ENCODE measurements at places on chromosomes 11 and 22.

DNA sequence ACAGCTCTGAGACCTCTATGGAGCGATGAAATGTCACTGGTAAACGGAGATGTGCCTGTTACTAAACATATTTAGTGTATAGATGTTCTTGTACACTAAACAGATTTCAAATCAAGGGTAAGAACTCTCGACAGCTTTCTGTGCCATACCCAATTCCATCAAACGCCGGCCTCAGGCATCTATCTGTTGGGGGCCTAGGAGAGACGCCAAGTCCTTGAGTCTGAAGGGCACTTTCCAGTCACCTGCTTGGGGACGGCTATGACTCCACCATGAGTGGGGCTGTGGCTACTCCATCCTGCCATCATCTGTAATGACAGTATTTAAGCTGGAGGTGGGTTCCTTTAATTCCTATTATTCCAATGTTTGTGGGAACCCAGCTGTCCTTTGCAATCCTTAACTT, 87.8 kb downstream of the SHANK2 start:
- no peak for DNase-seq

- no peak for DNase-seq
Observed at GRCh38 chr11:13970986-13971385, 8.5 kb downstream of the SPON1 start.

- DNase-seq = no peak
Observed at GRCh38 chr11:8822469-8822868, 88.5 kb upstream of the AKIP1 start.

- no peak for DNase-seq
Observed at GRCh38 chr22:32788904-32789624, 12.4 kb upstream of the TIMP3 start.

GRCh38 chr11:126843096-126843495, 157.5 kb downstream of the KIRREL3 start:
- DNase-seq = no peak

- no peak for DNase-seq
Observed at GRCh38 chr11:120739780-120740179, 228.2 kb downstream of the GRIK4 start.

DNA sequence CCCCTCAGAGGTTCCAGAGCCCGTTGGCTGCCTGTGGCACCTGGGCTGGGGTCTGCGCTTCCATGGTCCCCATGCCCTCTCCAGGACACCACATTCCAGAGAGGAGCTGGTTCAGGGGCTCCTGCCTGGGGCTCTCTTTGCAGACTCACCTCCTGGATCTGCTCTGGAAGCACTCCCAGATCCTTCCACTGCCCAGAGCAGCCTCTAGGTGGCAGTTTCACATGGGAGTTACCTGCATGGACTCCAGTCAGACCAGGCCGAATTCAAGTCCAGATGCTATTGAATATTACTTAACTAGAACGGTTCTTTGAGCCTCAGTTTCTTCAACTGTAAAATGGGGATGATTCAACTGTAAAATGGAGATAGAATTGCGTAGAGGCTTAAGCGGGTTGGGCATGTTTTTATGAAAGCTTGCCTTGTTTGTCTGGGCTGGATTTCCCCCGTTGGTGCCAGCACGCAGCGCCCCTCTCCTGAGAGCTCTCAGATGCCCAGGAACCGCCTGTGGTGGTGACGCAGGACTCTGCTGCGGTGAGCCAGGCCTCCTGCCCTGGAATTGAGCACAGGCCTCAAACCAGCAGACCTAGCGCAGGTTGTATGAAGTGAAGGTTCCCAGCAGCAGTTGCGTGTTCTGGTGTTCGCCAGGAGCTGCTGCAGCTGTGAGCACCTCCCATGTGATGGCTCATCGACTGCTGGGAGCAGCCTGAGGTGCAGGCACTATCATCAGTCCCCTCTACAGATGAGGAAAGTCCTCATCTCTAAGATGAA, 44.2 kb downstream of the LMO1 start:
- peak; percentile 13 for DNase-seq

GRCh38 chr11:134438542-134439537, 26.8 kb upstream of the B3GAT1 start:
- no peak for DNase-seq

GRCh38 chr11:5257296-5257695, 2.7 kb upstream of the HBG2 start:
- DNase-seq = no peak

GRCh38 chr11:86143087-86144030, 74.5 kb upstream of the PICALM start:
- DNase-seq = peak; percentile 26

DNA sequence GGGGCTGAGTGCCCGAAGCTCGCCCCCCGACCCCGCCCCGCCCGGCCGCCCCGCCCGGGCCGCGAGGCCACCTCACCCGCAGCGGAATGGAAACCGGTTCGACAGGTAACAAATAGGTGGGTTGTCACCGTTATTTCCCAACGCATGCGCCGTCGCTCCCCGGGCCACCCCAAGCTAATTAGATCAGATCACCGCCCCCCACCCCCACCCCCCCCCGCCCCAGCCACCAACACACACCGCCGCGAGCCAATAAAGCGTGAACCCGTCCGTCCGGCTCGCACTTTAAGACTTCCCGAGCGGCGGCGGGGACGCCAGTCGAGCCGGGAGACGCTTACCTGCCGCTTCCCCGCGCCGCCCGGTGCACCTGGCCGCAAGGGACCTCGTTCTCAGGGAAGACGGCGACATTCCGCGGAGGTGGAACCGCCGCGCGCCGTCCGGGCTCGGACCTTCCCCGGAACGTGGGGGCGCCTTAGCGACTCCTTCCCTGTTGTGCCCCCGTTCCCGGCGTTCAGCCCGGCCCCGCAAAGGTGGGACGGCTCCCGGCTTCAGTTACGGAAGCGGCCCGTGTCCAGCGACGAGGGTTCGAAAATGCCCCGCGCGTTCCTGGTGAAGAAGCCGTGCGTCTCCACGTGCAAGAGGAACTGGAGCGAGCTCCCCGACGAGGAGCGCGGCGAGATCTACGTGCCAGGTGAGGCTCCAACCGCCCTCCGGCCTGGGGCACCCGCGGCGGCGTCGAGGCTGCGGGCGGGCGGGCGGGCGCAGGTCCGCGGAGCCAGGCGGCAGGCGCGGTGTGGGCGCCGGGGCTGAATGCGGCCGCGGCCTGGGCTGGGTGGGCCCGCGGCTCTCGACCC, at the start of gene OVOL1:
TSS of gene OVOL1 (plus strand) at position 278 of the 851 bp plus-strand sequence. CDS start at position 589, 311 bp downstream.
- peak; percentile 40 for DNase-seq

GRCh38 chr22:36767035-36767775, 8.7 kb downstream of the IFT27 start:
- no peak for DNase-seq

GRCh38 chr22:27213766-27214581, 556.6 kb downstream of the MIAT start:
- no peak for DNase-seq

GRCh38 chr22:47030143-47030661, 267.8 kb downstream of the TBC1D22A start:
- DNase-seq = no peak

GRCh38 chr11:1733716-1734640, 16.4 kb downstream of the IFITM10 start:
- no peak for DNase-seq

DNA sequence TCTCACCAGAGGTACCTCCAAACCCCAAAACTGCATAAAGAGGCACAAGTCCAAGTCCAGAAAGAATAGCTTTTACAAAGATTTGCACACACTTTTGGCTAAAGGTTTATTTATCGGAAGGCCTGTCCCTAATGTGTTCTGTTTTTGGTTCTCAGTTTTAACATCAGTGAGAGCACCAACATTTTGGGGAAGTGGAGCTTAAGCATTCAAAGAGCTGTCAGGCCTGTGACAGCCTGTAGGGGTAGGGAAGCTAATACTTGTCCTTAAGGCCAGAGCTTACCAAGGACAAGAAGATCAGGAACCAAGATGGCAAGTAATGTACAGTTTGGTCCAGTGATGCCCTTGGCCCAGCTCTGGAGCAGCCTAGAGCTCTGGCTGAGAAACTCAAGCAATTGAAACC, 38.9 kb upstream of the SCUBE2 start:
- DNase-seq = no peak

DNA sequence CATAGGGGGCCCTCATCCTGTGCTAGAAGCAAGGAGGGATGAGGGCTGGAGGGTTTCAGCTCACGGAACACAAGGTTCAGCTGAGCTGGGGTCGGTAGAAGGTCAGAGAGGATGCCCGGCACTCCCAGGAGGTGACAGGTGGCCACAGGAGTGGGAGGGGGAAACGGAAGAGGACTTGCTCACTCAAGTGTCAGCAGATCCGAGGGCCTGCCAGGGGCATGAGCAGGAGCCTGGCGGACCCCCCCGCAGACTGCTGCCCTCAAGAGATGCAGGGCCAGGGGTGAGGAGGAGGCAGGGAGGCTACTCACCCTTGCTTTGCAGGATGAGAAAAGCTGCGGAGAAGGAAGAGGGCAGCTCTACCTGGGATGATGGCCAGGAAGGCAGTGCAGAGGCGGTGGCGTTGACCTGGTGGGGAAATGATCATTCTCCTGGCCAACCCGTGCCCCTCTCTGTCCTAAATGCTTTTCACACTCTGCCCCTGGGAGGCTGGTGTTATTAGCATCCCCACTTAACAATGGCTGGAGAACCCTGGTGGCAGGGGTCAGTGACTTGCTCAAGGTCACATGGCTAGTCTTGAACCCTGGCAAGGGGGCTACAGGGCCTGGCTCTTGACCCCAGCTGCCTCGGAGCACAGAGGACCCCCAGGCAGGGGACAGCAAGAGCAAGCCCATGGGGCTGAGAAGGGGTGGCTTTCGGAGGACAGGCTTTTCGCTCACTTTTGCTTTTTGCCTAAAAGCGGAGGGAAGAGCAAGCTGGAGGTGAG, 30.1 kb upstream of the CSNK1E start:
- DNase-seq = no peak

DNA sequence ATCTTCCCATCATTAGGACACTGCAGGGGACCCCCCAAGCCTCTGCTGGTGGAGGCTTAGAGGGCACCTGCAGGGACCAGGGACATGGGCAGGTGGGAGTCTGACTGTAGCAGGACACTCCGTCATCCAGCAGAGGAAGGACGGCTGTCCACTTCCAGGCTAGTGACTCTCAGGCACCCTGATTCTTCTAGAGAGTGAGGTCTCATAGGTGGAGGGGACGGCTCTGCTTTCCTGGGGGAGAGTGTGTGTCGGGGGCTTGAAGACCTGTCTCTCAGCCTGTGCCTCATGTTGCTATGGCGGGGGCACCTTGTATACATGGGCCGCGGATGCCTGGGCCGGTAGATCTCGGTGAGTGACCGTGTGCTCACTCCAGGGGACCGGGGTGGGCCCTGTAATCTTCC, 1116.6 kb downstream of the BRD1 start:
- DNase-seq = no peak

- no peak for DNase-seq
Observed at GRCh38 chr22:32076761-32077084, 33.7 kb downstream of the SLC5A1 start.

DNA sequence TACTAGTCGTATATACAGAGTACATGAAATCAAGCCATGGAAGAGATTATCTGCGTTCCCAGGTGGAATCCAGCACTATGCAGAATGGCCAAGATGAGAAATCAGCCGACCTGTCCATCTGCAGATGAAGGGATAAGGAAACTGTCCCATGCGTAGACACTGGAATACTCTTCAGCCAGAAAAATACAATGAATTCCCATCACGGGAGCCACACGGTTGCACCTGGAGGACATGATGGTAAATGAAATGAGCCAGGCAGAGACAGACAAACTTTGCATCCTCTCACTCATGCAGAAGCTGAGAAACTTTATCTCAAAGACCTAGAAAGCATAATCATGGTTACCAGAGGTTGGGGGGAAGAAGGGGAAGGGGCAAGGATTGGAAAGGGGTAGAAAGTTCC, 111.9 kb upstream of the TOP3B start:
- DNase-seq = no peak

DNA sequence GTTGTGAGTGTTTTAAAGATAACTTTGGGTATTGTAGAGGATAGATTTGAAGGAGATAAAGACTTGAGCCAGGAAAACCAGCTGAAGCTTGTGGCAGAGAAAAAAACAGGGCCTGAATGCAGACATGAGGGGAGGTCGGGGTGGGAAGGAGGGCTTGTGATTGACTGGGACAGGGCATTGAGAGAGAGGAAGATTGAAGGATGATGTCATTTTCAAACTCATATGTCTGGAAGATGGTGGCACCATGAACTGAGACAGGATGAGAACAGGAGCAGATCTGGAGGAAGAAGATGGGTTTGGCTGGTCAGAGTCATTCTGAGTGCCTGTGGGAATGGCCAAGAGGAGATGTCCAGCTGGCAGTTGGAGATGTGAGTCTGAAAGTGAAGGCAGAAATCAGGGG, 14.7 kb downstream of the CSNK2A3 start:
- no peak for DNase-seq

GRCh38 chr22:30104501-30105156, 24.4 kb downstream of the HORMAD2 start:
- peak; percentile 21 for DNase-seq

DNA sequence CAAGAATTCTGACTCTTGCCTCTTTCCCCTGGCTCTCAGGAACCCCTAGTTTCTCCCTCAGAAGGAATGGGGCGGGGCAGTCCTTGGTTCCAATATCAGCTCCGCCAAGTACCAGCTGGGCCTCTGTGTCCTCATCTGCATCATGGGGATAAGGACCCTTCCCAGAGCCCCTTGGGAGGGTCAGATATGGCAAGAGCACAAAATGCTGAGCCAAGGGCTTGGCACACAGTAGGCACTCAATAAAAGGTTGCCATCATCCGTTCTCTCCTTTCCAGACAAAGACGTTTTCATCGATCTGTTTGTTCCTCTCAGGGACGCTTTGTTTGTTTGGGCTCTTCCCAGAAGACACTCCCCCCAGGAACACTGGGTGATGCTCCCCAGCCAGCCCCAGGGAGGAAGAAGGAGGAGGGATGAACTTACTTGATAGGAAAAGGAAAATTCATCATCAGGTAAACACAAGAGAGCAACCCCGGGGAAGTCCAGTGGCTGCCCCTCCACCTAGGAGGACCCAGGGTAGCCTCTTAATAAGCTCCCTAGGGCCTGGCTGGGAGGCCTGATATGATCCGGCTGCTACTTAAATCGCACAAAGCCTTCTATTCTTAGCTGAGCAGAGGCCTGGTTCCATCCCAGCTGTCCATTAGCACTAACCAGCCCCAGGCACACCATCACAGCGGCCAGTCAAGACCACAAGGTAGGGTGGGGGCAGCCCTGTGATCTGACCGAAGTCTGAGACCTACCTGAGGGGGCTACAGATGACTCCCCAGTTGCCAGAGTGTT, 19.6 kb downstream of the GDPD5 start:
- no peak for DNase-seq

DNA sequence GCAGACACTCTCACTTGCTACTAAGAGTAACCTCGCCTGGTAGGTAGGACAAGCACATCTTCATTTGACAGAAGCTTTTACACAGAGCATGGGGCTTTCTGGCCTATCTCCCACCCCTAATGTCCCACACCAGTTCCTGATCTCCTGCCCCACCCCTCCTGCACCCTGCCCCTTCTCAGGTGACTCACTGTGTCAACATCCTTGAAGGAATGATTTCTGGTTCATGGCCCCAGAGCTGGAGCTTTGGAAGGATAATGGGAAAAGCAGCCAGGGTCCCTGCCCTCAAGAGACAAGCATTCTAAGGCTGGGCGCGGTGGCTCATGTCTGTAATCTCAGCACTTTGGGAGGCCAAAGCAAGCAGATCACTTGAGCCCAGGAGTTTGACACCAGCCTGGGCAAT, 47.2 kb downstream of the LRFN4 start:
- DNase-seq = no peak

GRCh38 chr11:120034881-120035630, 102.9 kb downstream of the TRIM29 start:
- no peak for DNase-seq

All from CD4-positive, alpha-beta T cell treated with Interleukin-2 at 100 ng/mL for 4 hours (primary cell).